ENCODE measurements at places on chromosomes 16 and 17. TPM values are rescaled to one million over a fixed set of nuclear protein-coding genes. Genes with fewer than 3 reads are reported as not detected.

GRCh38 chr16:65525707-65526106 lies 403.8 kb upstream of the CDH11 start:
- DNase-seq: no peak

- DNase-seq: peak; percentile 60
Measured at GRCh38 chr17:45040459-45040858, 11.0 kb downstream of the DCAKD start.

GRCh38 chr16:66309215-66309807 lies 57.2 kb upstream of the CDH5 start:
- DNase-seq: no peak

DNA sequence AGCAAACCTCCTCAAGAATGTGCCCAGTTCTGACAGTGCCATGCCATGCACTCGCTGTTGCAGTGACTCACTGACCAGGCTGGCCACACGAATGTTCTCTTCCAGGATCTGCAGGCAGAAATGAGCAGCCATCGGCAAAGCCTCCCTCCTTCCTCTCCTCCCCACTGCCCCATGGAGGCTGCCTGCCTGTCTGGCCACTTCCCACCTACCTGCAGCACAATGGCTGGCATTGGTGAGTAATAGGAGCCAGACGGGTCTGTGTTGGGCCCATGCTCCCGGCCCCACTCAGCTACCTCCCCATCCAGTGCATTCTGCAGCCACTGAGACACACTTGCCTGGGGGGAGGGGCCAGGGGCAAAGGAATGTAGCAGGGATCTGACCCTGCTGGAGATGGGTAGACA lies 2.8 kb upstream of the MATCAP1 start:
- peak; percentile 41 for DNase-seq

DNA sequence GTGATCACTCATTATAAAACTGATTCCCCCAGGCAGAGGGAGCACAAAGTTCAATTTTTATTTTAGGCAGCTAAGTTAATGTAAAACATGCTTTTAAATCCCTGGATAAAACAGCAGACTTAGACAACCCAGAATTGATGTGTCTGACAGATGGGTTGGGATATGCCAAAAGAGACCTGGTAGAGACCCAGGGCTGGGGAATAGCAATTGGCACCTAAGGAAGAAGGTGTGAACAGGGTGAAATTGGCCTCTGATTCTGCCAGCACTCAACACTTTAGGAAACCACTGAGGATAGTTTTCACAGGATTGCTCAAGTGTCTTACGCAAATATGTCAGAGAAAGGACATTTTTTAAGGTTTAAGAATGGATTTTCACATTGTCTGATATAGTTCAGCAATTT lies 938.2 kb upstream of the CDH8 start:
- DNase-seq: no peak

Gene CMTM2
- total RNA-seq: not detected

Gene GPR142
- total RNA-seq: not detected

Gene KRT25
- not detected for total RNA-seq

All from WTC11 (cell line).